ENCODE measurements at places on chromosomes 11 and 22. TPM values are rescaled to one million over a fixed set of nuclear protein-coding genes. Genes with fewer than 3 reads are reported as not detected.

The CLDN5 gene
- total RNA-seq, result 10.4 TPM

The CDON gene
- 5.3 TPM for total RNA-seq

The ASCL2 gene
- 0.83 TPM for total RNA-seq

The FGF3 gene
- not detected for total RNA-seq

Data from left lobe of liver (tissue), 2 donors.